IPS DF 6.9 (cell line): ENCODE measurements at places on chromosomes 13 and 19.

DNA sequence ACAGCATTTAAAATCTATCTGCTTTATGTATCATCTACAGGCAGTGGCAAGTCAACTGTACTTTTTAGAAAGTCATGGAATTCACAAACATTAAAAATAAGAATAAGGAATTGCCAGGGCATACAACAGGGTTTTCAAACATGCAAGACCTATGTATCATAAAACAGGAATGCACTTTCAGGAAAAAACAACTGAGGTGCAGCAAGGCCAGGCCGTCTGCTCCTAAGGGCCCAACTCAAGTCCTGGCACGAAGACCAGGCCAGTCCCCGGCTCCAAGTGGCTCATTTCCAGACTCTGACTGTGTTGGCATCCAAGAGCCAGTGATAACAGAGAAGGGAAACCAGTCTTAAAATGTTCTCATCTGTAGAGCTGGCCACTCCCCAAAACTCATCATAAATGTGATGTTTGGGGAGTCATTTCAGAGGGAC, 7.1 kb downstream of the RFX2 start:
- DNase-seq: no peak

DNA sequence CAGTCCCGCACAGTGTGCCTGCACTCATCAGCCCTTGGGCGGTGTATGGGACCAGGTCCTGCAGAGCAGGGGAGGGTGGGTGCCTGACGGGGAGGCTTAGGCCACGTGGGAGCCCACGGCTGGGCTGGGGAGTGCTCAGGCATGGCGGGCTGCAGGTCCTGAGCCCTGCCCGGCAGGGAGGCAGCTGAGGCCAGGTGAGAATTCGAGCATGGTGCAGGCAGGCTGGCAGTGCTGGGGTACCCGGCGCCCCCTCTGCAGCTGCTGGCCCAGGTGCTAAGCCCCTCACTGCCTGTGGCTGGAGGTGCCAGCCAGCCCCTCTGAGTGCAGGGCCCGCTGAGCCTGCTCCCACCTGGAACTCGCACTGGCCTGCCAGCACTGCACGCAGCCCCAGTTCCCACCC, 630.9 kb upstream of the PCDH20 start:
- DNase-seq: no peak

DNA sequence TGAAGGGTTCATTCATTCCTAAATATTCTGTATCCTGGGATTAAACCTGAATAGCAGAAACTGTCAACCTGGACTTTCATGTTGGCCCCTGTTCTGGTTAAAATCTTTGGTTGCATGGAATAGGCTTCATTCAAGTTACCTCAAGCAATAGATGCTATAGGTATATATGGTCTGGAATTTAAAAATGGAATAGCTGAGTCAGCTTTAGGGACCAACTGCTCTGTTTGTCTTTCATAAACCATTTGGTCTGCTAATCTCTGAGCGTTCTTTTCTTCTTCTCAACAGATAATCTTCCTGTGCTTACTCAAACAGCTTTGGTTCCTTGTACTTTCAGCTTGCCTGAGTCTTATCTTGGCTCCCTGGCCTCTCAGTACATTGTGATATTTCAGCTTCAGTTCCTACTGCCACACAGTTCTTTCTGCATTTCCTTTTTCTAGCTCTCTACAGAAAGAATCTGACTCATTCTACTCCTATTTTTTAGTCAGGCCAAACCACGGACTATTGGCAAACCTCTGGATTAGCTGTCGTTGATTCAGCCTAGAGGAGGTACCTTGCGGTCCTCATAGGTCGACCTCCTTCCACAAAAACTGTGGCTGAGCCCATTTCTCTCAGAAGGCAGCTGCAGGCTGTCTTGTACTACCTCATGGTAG, 35.9 kb upstream of the MAB21L1 start:
- DNase-seq: no peak

- DNase-seq: no peak
Observed at GRCh38 chr13:113546571-113547237, 37.8 kb upstream of the TFDP1 start.

- no peak for DNase-seq
Observed at GRCh38 chr13:109785141-109785891, 1.1 kb downstream of the IRS2 start.

GRCh38 chr19:43741075-43741825, 13.5 kb downstream of the SMG9 start:
- DNase-seq: no peak

GRCh38 chr13:109204252-109204651, 574.8 kb downstream of the MYO16 start:
- no peak for DNase-seq

DNA sequence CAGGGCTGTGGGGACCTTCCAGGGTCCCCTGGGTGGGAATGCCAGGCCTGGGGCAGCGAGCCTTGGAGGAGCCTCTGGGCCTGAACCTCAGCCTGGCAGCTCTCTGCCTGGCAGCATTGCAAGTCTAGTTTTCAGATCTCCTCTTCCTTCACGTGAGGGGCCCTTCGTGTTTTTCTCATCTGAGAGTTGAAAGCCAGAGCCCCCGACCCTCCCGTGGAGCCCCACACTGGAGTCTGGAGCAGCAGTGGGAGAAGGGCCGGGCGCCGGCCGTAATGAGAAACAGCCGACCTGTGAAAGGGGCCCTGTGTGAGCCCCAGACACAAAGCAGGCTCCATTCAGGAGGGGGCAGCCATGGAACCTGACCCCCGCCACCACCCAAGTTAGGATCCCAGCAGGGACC, 19.3 kb downstream of the TMED1 start:
- no peak for DNase-seq

GRCh38 chr13:40132249-40132648, 476.8 kb downstream of the COG6 start:
- no peak for DNase-seq

DNA sequence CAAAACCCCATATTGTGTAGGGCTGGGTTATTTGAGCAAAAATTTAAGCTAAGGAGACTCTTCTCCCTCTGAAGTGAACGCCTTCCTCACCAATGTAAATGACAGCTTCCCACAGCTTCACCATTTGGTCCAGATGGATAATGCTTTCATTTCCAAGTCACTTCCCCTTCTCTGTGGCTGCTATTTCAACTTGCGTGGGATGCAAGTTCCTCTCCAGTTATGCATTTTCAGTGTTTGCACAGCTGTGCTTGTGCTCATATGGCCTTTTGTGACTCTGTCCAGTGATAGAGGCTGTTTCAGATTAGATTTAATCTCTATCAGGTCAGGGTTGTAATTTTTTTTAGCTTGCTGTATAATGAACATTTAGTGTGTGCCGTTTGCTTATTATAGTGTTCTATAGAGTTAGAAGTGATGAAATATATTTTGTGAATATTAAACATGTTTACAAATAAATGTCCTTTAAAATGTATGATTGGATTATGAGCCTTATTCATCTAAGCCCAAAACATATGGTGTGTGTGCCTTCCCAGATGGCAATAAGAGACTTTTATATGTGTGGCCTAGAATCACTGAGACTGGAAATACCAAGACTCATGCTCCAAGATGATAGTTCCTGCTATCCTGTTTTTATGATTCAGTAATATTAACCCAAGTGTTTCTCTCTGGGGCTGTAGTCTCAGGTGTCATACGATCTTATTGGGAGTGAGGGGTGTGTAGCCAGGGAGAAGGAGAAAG, 86.6 kb downstream of the TNFRSF19 start:
- DNase-seq: no peak

GRCh38 chr19:5112681-5113575, 144.0 kb downstream of the KDM4B start:
- no peak for DNase-seq

DNA sequence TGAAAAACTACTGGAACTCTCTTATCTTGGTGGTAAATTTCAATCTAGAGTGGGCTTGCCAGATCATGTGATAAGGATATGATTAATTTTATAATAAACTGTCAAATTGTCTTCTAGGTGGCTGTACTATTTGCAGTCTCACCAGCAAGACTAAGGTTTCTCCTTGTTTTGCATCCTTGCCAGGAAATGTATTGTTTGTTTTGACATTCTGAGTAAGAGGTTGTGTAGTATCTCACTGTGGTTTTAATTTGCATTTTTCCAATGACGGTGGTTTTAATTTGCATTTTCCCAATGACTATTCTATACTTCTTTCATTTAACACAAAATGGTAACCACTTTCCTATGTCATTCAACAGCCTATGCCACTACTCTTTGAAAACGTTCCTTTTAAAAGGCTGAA, 2.0 kb downstream of the CAB39L start:
- DNase-seq: no peak

- DNase-seq: no peak
Observed at GRCh38 chr13:76936763-76937162, 11.5 kb upstream of the ACOD1 start.

- no peak for DNase-seq
Observed at GRCh38 chr19:679418-680286, 3.5 kb downstream of the FSTL3 start.

GRCh38 chr13:29589967-29590366, 5.5 kb downstream of the SLC7A1 start:
- no peak for DNase-seq

DNA sequence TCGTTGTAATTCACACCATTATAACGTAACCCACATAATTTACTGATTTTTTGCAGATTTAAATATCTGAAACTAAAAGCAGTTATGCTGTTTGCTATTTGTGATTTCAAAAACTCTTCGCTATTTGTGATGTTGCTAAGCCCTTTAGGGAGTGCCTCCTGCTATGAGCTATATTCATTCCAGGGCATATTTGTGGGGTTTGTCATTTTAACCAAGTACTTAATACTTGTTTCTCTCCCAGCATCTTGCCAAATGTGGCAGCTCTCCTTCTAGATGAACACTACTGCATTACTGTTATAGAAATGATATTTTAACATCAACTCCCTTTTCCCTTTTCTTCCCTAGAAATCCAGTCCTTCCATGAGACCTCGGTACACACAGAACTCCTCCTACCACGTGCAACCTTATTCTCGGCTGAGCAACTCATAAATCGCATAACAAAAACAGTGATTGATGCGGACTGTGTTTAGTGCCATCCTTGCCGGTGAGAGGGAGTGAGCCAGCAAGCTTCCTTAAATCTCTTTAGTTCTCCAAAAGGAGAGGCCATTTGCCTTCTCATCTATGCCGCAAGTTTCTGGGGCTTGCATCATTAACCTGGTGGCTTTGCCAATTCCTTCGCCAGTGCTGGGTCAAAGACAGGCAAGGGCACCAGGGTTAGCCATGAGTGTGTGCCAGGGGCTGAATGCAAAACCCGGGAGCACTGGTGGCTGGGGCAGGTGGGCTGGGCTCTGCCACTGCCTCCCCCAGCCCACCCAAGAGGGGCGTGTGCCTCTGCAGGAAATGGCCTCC, 33.4 kb downstream of the RFX2 start:
- DNase-seq: no peak
